ENCODE measurements at places on chromosomes 13 and 19.
A peak's percentile ranks its signal among the peaks of the same experiment; 100 is the strongest.

- DNase-seq, result no peak
Observed at GRCh38 chr13:63463782-63464610, 2048.3 kb upstream of the PCDH20 start.

GRCh38 chr13:73000027-73000674 is 58.7 kb upstream of the KLF5 start:
- DNase-seq, result peak; percentile 83

DNA sequence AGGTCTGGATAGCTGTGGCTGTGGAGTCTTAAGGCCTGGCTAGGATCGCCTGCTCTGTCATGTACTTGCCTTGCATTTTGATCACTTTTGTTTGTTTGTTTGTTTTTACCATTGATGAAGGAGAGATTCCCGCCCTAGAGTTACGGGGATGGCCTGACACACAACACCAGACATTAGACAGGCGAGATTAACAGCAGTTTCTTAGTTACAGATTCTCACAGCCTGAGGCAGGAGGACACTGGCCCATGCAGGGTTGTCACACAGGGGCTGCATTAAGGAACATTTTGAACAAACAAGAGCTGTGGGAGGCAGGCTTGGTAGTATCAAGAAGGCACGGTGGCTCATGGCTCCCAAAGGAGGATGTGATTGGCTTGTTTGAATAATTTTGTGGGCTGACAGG is 291.8 kb downstream of the HS6ST3 start:
- no peak for DNase-seq

DNA sequence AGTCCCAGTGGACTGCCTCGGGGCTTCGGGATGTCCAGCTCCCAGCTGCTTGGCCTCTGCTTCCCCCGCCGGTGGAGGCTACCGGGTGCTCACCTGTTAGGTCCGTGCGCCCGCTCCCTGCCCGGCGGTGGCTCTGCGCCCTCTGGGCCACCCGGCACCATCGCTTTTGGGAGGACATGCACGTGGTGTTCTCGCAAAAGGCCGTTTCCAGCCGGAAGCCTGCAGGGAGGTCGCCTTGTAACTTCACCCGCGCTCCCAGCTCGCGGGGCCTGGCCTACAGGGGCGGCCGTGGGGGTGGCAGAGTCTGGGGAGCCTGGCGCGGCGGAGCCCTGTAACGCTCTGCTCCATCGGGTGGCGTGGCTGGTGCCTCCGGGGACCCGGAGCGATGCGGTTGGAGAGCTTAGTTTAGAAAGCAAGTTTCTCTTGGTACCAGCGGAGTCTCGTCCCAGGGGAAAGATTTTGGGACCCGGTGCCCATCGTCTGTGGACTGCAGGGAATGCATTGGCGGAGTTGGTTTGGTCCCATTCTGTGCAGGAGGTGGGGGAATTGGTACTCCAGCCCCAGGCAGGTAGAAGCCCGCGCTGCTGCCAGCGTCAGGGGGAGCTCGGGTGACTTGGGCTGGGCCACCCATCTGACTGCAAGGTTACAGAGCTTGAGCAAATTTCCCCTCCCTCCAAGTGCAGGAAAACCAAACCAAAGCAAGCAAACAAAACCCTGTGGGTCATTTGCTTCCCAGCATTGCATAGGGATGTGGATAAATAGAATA is 673 bp downstream of the SPATA13 start:
- peak; percentile 66 for DNase-seq

GRCh38 chr13:37587236-37587635 is 11.3 kb downstream of the POSTN start:
- DNase-seq, result no peak

- no peak for DNase-seq
Observed at GRCh38 chr13:107192289-107192688, 624.4 kb upstream of the ARGLU1 start.

DNA sequence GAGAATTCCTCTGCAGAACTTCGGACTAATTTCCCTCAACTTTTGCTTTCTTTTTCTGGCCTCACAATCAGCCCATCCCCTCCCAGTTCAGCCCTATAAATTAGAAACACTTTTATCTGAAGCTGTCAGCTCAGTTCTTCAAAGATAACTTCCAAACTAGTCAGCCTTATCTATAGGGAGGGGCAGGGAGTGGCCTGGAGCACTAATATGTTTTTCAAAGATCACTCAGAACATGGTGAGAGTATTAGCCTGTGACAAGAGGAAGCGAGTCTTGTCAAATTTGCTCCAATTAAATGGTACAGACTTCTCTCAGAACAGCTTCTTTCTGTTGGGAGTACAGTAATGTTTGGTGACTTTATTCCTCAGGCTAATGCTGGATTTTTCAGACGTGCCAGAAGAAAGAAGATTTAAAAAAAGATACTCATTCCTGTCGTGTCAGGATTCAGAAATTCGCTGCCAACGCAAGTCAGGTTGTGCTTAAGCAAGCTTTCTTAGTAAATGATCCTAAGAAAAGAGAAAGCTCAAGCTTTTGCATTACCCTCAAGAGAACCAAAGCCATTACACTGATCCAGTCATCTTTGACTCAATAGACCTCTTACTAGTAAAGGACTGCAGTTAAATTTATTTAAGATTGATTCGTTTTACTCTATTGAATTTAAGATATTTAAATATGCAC is 1033.6 kb downstream of the SLITRK5 start:
- peak; percentile 95 for DNase-seq

DNA sequence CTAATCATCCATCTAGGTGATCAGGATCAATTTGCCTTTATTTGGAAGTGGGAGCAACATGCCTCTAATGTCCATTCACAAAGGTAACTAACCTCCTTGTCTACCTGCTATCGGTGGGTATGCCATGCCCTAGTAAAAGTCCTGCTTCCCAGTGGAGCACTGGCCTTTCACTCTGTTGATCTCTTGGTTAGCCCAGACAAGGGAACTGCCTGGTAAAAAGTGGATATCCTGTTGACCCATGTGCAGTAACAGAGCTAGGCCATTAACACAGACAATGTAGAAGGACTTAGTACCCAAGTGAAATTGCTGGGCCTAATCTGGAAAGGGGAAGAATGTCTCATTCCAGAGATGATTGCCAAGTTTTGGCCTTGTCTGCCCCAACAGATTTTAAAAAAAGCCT is 171.5 kb upstream of the CSNK1A1L start:
- no peak for DNase-seq

DNA sequence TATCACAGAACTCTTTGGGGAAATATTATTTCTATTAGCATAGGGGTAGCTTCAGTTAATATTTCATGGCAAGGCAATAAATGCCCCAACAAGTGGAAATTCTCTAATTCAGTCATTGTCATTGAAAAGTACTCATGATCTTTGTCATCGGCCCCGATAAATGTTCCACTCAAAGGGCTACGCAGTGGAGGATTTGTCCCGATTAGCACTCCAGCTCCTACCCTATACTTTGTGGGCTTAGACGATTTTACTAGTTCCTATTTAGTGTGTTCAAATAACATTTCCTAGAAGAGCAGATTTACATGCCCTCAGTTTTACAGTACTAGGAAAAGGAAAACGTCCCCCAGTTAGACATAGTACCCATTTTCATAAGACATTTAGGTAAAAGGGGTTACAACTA is 38.0 kb upstream of the ATP12A start:
- DNase-seq, result no peak

- peak; percentile 39 for DNase-seq
Observed at GRCh38 chr19:10113592-10113963, 2.1 kb downstream of the P2RY11 start.

GRCh38 chr13:114230117-114230516 is 4.6 kb upstream of the CDC16 start:
- DNase-seq, result no peak

GRCh38 chr13:48976576-48977285 is 1.0 kb downstream of the FNDC3A start:
- DNase-seq, result no peak

- DNase-seq, result no peak
Observed at GRCh38 chr13:29193083-29193482, 372.9 kb downstream of the MTUS2 start.

DNA sequence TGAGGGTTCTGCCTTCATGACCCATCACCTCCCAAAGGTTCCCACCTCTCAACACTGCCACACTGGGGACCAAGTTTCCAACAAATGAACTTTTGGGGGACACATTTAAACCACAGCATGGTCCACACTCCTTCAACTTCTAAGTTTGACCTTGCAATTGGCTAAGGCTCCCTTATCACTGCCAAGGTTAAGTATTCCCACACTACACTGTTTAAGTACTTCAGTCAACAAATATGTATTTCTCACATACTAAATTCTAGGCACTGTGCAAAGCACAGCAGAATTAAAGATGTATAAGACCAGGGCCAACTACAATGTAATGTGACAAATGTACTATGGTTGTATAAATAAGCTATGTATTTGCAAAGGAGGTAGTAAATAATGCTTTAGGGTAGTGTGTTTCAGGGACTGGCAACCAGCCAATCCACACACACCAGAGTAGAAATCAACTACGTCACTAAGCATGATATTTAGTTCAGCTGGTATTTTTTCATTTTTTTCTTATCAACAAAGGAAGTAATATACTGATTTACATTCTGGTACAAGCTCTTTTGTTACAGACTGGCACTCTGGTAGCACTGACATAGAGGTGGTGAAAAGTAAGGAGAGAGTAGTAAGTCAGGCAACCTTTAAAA is 12.2 kb downstream of the NUFIP1 start:
- no peak for DNase-seq

GRCh38 chr19:47096100-47096704 is 17.4 kb downstream of the ZC3H4 start:
- DNase-seq, result no peak
